RKO (cell line): ENCODE measurements at places on chromosomes 1 and 21.

DNA sequence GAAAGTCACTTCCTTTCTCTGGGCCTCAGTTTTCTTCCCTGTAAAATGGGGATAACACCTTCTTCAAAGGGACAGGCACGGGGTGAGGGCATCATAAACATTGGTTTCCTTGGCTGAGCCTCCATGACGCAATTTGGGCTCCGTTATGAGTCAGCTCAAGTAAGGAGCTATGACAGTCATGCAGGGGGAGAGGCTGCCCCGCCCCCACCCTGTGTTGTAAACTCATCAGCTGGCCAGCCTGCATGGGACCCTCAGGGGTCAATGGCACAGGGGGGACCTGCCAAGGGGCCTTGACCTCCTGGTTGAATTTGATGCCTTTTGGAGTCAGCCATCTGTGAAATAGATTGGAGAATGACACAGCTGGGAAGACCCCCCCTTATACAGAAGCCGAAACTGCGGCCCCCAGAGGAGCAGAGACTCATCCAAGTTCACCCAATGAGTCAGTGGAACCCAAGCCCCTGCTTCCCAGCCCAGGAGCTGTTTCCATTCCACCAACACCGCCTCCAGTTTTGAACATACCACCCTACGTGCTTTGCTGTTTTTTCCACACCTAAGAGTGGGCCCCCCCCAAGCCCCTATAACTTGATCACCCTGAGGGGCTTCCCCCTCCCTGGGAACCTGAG is 36.8 kb upstream of the RUNX3 start:
- peak; percentile 77 for DNase-seq

- peak; percentile 53 for DNase-seq
Observed at GRCh38 chr1:18557621-18558465, 72.8 kb upstream of the PAX7 start.

DNA sequence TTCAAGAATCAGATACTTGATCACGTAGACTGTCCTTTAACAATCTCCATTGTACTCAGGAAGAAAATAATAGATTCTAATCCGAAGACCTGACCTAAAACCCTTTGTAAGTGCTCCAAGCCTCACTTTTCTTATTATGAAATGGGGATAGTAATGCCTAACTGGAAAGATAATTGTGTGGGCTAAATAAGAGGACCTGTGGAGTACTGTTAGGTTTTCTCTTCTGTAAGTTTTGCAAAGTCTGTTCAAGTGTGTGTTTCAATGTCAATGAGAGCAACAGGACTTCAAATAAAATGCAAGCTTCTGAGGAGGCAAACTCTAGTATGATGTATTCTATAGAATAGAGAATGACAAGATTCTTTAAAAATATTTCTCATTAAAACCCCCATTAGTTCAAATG is 348.6 kb downstream of the USP25 start:
- DNase-seq: no peak

DNA sequence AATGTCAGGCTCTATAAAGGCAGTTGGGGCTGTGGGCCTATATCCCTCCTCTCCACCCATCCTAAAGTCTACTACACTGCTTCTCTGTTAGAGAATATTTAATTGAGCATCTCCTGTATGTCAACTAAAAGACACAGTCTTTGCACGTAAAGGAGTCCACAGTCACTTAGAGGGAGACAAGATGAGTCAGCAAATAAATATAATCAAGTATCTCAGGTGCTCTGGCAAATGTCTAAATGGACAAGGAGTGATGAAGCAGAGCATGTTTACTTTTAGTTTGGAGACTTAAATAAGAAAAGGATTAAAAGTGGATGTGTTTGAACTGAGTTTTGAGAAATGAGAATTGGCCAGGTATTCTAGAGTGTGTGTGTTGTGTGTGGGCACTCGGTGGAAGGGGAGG is 41.8 kb upstream of the RAP1A start:
- DNase-seq: no peak

DNA sequence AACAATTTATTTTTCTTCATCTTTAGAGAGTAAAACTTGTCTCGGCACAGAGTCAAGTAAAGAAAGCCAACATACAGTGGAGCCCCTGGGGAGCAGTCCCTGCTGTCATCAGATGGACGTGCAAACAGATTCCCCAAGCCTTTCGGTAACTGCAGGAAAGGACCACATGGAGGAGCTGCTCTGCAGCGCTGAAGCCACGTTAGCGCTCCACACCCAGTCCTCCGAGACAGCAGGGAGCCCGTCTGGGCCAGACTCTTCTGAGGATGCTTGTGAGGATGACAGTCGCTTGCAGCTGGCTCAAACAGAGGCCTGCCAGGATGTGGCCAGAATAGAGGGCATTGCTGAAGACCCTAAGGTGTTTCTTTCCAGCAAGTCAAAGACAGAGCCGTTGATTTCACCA is 77.1 kb upstream of the SCCPDH start:
- DNase-seq: no peak

DNA sequence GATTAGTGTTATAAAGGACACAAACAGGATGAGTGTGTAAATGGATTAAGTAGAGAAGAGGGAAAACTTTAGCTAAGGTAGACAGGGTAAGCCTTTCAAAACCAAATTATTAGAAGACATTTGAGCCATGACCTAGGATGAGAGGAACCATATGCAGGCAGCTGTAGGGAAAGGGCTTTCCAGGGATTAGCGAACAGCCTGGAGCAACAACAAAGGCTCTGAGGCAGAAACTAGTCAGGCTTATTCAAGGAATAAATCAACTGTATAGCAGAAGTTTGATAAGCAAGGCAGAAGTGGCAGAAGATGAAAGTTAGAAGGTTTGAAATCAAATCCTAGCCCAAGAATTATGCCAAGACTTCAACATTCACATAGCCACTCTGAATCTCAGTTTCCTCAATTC is 21.3 kb downstream of the AIDA start:
- DNase-seq: no peak

GRCh38 chr1:171566467-171566866 is 55.6 kb upstream of the MYOCOS start:
- no peak for DNase-seq

DNA sequence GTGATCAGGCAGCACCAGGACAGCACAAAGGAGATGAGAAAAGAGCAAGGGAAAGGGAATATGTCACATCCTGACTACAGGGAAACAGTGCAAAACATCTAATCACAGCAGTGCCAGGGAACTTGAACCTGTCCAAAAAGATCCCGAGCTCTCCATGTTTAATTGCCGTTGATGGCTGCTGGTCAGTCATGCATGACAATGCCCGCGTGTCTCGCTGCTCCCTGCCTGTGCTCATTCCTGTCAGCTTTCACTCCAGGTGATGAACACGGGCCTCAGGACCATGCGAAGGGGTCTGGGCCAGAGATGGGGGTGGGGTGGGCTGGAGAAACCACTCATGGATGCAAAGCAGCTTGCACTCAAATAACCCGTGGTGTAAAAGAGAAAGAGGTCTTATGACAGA is 287.0 kb downstream of the GPATCH2 start:
- DNase-seq: no peak

DNA sequence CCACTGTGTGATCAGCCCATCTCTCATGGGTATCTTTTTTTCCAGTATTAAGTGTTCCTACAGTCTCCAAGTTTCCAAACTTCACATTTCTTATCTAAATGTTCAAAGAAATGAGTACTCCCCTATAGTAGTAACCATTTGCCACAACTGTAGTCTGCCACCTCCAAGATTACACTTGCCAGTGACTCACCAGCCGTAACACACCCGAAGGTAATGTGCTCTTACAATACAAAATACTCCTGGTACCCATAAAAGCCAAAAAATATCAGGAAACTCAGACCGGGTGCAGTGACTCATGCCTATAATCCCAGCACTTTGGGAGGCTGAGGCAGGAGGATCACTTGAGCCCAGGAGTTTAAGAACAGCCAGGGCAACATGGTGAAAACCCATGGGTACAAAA is 20.5 kb upstream of the ZNF496 start:
- DNase-seq: no peak

- DNase-seq: no peak
Observed at GRCh38 chr1:66733348-66734017, 18.8 kb upstream of the DYNLT5 start.

GRCh38 chr1:59110271-59110670 is 186.6 kb upstream of the FGGY start:
- DNase-seq: no peak

- no peak for DNase-seq
Observed at GRCh38 chr1:77989744-77990143, 10.9 kb upstream of the FUBP1 start.

DNA sequence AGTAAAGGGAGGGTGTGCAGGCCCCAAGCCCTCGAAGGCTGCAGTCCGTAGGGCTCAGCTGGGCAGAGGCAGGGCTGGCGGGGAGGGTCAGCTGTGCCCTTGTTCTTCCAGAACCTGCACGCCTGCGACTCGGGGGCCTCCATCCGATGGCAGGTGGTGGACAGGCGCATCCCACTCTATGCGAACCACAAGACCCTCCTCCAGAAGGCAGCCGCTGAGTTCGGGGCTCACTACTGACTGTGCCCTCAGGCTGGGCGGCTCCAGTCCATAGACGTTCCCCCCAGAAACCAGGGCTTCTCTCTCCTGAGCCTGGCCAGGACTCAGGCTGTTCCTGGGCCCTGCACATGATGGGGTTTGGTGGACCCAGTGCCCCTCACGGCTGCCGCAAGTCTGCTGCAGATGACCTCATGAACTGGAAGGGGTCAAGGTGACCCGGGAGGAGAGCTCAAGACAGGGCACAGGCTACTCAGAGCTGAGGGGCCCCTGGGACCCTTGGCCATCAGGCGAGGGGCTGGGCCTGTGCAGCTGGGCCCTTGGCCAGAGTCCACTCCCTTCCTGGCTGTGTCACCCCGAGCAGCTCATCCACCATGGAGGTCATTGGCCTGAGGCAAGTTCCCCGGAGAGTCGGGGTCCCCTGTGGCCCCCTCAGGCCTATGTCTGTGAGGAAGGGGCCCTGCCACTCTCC is 13.6 kb upstream of the LRRC3 start:
- no peak for DNase-seq

DNA sequence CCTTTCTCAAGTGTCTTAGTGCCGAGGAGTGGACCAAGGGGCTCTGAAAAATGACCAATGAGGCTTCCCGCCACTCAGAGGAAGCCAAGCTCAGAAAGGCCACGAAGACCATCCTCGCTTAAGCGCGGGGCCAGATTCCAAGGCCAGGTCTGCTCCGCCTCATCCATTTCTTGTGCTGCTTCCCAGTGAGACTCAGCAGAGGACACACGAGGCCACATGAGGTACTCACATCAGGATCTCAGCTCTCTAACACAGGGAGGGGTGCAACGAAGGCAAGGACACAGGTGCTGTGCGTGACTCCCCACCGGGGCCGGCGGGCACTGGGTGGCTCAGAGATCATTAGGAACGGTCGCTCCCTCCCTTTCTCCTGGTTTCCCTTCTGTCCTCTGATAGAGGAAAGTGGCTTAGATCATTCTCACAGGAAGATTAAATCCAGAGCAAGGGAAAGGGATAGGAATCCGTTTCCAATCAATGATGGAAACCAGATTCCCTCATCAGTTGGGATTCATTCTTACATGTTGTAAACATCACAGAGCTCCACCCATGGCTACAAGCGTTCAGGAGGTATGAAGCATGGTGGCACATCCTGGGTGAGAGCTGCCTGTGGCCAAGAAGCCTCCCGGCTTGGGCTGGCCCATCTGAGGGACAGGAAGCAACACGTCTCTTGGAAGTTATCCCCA is 46.7 kb downstream of the CAPZB start:
- no peak for DNase-seq

DNA sequence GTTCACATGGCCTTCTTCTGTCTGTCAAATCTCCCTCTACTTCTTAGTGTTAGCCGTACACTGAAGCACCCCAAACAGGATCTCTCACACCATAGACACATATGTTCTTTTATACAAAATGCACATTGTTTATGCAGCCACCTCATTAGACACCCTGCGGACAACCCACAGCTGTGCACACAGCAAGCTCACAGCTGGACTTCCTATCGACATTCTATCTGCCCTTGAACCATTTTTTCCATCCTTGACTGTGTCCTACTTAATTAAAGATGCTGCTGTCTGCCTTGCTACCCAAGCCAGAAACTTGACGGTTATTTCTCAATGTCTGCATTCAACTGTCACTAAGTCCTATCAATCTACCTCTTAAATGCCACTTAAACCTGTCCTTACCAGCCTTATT is 3.2 kb upstream of the ZBTB21 start:
- DNase-seq: no peak

DNA sequence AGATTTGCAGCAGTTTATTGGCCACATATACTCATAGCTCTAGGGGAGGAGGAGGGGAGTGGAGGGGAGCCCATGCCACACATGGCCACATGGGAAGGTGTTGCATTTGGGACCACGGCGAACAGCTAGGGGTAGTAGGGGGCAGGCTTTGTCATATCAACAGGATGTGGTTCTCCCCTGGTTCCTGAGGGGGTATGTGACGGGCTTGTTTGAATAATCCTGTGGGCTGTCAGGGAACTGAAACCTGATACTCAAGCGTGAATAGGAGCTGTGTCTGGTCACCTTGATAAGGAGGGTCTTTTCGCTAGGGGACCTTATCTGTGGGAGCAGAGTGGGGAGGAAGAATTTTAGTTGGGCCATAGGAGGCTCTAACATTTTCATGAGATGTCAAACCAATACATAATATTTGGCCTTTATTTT is 264.7 kb downstream of the CTH start:
- no peak for DNase-seq

DNA sequence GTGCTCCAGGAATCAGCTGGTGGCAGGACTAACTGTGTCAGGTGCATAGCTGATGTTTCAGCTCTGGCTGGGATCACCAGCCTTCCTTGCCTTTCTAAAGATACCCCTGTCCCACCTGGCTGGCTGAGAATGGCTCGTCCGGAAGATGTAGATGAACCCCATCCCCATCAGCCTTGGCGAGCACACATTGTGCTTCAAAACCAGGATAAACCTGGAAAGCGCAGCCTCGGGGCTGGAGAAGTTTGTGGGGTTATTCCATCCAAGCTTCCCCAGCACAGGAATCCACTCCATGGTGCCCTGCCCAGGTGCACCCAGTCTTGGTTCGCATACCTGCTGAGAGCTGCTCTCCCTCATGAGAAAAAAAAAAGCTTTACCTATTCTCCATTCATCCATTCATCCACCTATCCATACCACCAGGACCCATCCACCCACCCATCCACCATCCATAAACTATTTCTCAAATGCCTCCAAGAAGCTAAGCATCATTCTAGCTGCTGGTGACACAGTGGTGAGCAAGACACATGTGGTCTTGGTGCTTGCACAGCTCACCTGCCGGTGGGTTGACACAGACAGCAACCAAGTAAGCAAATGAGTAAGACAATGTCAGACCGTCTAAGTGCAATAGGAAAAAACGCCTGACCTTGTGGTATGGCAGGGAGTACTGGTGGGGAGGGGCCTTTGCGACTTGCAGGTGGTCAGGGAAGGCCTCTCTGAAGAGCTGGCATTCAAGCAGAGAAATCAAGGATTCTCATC is 94.0 kb downstream of the DMRTB1 start:
- peak; percentile 7 for DNase-seq

GRCh38 chr1:223477456-223477855 is 84.2 kb downstream of the CCDC185 start:
- no peak for DNase-seq
